ENCODE measurements at places on chromosomes 3 and 15.

GRCh38 chr3:51704511-51704950, 2.3 kb upstream of the GRM2 start:
- no peak for DNase-seq

DNA sequence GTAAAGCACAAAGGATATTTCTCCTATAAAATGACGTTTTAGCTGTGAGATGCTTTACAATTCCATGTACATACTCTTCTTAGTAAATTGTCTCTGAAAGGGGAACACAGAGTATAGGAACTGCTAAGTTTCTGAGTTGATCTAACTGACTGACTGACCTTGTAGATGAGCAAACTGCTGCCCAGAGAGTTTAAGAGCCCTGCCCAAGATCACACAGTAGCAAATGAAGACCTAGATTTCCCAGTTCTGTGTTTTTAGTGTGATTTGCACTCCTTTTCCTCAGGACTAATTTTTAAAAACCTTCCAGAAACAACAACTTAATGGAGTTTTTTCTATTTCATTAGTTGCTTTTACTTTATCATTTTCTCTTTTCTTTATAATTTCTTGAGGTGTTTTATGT, 247.7 kb downstream of the PDCD6IP start:
- DNase-seq, result no peak

GRCh38 chr3:65830948-65831732, 207.6 kb downstream of the MAGI1 start:
- no peak for DNase-seq

- no peak for DNase-seq
Observed at GRCh38 chr3:34256021-34256420, 457.6 kb downstream of the PDCD6IP start.

- DNase-seq, result no peak
Observed at GRCh38 chr3:93904568-93904967, 69.1 kb downstream of the PROS1 start.

GRCh38 chr3:60294181-60294580, 957.1 kb downstream of the FHIT start:
- peak; percentile 82 for DNase-seq

GRCh38 chr3:182369861-182370260, 423.4 kb upstream of the ATP11B start:
- DNase-seq, result no peak

DNA sequence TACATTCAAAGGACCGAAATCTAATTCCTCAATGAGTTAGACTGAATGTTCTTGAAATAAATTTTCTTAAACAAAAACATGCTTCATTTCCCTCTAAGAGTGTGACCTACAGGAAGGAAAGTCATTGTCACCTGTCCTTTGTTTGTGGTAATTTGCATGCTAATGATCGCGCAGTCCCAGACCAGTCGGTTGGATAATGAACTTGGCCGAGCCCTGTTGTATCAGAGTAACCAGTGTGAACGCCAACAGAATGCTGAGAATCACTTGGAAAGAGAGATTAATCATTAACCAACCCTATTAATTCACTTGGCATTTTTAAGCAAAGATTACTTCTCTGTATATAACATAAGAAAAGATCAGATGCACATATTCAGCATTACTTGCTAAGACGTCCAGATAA, 8.1 kb upstream of the ARNT2 start:
- DNase-seq, result no peak

- peak; percentile 66 for DNase-seq
Observed at GRCh38 chr3:16871915-16872842, 12.6 kb upstream of the PLCL2 start.

DNA sequence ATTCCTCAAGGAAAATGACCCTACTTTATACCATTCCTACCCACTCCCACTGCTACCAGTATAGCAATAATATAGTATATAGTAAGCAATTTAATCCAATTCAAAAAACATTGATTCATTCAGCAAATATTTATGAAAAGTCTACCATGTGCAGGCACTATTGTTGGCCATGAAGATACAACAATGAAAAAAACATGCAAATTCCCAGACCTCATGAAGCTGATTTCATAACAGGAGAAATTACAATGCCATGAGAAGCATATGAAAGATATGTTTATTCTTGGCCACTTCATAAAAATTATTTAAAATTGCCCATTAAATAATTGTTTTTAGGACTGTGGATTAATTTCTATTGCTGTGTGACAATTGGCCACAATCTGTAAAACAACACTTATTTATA, 315.8 kb upstream of the COL8A1 start:
- DNase-seq, result no peak

DNA sequence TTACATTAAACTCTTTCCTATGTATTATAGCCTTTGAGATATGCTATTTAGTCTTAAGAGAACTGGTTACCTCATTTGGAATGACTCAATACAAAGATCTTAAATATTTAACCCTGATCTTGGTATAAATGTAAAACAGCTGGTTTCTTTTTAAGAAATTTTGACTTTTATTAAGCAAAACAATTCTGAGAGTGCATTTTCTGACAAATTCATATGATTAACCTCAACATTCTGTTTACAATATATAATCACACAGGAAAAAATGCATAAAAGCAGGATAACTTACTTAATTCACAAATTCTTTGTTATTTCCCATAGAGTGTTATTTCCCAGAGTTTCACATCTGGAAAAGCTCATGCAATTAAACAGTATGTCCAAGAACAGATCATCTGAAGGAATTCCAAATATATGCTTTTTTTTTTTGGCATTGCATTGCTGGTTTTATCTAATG, 400.4 kb upstream of the THBS1 start:
- peak; percentile 77 for DNase-seq

DNA sequence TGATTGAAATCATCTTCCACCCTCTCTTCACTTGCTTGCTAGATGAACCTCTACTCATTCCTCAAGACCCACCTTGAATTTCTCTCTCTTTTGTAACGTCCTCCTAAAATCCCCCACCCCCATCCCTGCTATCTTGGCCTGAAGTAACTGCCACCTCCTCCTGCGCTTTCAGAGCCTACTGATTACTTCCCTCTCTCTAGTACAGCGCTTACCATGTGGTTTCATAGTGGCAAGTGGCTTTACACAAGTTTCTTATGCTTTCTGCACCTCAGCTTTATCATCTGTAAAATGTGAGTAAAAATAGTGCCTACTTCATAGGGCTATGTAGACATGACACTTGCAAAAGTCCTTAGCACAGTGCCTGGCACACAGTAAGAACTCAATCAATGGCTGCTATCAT, 28.7 kb upstream of the DAZL start:
- no peak for DNase-seq

Data from fibroblast of mammary gland (primary cell).